ENCODE measurements at places on chromosomes 5 and 9.

DNA sequence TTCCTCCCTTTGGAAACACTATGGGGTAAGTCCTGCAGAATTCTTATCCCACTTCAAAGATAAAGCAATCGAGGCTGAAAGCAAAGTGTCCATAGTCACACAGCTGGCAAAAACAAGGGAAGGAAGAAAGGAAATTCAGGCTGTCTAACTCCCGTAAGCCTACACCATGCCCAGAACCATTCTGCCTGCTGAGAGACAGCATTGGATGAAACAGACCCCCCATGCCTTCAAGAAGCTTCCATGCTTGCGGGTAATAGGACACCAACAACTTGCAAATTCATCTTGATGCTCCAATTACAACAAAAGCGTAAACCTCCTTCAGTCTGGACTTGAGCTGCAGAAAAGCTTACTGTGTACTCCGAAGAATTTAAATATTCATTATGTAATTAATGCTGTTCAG lies 181.1 kb upstream of the WWC1 start:
- no peak for DNase-seq

- peak; percentile 56 for DNase-seq
Measured at GRCh38 chr5:101942321-101942882, 353.7 kb downstream of the SLCO4C1 start.

DNA sequence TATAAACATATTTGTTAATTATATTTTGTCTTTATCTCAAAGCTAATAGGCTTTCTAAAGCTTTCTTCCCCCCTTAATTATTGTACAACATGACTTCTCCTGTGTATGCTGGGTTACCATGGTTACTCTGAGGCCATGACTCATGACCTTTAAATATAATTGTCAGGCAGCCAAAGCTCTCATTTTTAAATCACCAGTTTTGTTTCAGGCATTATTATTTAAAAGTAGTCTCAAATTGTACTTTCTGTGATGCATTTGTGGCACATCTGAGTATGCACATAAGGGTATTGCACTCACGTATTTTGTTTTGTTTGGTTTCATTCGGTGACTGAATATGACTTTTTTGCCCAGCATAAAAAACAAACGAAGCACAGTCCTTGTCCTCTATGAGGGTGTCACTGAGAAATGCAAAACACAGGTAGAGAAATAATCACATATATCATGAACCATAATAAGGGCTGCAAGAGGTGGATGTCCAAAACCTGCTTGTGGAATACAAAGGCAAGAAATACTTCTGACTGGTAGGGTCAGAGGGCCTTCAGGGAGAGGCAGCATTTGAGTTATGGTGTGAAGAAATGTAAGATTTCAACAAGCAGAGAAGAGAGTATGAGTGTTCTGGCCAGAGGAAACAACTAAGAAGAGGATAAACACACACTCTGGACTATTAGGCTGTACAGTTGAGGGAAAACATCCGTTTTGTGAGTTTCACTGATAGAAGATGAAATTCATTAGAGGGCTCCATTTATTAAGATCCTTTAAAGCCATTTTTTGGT lies 2.1 kb downstream of the CCDC192 start:
- DNase-seq = peak; percentile 47

DNA sequence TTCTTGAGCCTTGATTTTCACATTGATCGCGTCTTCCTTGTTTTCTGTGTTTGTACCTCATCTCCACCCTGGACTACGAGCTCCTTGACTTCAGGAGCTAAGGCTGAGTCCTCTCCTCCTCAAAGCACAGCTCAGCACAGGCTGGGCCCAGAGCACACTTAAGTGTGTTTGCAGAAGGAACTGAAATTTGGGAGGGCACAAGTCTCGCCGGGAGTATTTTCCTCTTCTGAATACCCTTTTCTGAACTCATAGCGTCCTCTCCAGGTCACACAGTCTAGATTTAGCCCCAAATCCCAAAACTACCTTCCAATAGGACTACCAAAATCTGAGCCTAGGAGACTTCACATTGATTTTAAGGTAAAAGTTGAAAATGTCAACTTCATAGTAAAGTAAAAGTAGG lies 41.6 kb downstream of the TSTD2 start:
- no peak for DNase-seq

GRCh38 chr5:169426784-169427183 lies 125.8 kb upstream of the SLIT3 start:
- no peak for DNase-seq

- DNase-seq = peak; percentile 14
Measured at GRCh38 chr9:75962013-75962661, 71.7 kb downstream of the PCSK5 start.

DNA sequence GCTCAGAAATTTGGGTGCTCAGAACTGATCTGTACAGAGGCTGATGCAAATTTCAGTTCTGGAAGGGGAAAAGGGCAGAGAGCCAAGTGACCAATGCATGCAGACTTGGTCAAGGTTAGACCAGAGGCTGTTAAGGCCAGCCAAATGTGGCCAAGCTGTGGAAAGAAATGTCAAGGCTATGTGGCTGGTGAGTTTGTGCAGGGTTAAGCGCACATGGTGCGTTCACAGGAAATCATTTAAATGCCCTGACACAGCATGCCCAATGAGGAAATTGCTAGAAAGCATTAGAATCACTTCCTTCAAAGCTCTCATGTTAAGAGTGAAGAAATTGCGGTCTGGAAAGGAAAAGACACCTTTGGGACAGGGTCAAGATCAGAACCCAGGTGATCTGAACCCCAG lies 58.0 kb downstream of the PTPN3 start:
- no peak for DNase-seq

DNA sequence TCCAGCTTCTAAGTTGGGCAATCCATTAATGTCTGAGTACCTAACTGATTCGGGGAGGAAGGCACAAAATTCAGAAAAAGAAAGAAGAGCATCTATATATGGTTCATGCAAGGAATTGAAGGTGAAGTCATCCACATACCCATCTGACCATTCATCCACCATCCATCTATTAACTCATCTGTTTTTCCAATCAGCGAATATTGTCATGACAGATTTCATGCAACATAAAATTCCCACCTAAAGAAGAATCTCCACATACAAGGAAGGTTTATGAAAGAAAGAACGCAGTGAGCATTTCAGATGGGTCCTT lies 164.7 kb downstream of the GRIA1 start:
- DNase-seq = no peak

GRCh38 chr9:23496489-23497136 lies 329.4 kb downstream of the ELAVL2 start:
- no peak for DNase-seq

GRCh38 chr5:177049285-177049684 lies 26.8 kb downstream of the ZNF346 start:
- peak; percentile 15 for DNase-seq

DNA sequence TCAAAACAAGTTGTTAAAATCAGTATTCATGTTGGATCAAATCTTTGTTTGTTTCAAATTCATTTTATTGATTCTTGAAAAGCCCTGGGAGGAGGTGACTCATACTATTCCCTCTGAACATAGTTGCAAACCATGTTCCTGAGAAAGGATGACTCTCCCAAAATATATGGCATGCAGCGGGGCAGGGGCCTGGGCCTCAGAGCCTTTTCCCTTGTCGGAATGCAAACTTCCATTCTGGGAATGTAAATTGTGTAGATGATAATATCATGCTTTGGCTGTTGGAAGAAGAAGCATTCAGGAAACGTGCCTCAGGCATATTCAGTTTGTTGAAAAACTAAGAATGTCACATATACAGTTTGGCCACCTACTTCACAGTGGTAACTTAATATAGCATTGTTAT lies 242.0 kb downstream of the AUH start:
- peak; percentile 48 for DNase-seq
